ENCODE measurements at places on chromosomes 5 and 9.
A peak's percentile ranks its signal among the peaks of the same experiment; 100 is the strongest.

DNA sequence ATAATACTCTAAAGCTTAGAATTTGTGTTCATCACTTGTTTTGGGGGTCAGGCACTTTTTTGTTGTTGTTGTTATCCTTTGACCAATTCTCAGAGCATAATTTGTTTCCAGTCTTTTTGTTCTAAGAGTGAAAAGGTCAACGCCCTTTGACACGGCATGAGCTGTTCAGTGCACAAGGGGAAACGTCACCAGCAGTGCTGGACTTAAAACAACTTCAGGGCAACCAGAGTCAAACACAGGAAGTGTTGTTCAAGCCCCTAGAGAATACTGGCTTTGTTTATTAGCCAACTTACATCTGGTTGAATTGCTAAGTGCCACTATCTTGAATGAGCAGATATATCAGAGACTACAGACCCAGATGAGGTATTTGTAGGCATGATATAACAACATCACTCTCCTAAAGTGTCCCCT is 368.9 kb downstream of the TMEM161B start:
- DNase-seq: peak; percentile 7

GRCh38 chr9:98002808-98003207 is 19.7 kb downstream of the ANP32B start:
- DNase-seq: no peak

GRCh38 chr5:163565931-163566608 is 60.7 kb downstream of the MAT2B start:
- no peak for DNase-seq

- DNase-seq: no peak
Observed at GRCh38 chr5:97125125-97125683, 17.2 kb downstream of the LIX1 start.

GRCh38 chr5:119363936-119364335 is 8.1 kb downstream of the TNFAIP8 start:
- DNase-seq: no peak

DNA sequence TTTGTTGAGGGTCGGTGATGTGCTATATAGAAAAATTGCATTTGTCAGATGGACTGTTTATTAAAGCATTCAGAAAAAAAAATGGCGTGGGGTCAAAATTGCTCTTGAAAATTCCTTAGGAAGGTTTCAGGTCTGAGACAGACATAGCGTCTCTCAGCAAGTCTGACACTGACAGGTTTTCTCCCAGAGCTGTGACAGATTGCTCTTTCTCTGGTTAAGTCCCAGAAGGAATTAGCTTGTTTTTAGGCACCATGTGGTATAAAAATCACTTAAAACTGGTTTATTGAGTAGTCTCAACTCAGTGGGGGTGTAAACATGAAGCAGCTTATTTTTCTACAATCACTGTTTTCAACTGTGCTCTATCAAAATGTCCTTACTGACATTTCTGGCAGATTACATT is 1379.8 kb downstream of the MAT2B start:
- no peak for DNase-seq

DNA sequence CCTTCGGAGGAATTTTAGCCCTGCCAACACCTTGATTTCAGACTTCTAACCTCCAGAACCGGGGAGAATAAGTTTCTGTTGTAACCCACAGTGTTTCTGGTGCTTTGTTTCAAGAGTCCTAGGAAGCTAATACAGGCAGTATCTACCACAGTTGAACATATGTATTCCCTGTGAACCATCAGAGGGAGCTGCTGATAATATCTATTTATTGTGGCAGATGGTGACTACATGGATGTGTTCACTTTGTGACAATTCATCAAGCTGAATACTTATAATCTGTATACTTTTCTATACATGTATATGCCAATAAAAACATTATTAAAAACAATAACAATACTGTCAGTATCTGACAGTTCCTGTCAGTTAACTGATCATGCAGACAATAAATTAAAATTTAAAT is 137.2 kb upstream of the GNA14 start:
- no peak for DNase-seq

DNA sequence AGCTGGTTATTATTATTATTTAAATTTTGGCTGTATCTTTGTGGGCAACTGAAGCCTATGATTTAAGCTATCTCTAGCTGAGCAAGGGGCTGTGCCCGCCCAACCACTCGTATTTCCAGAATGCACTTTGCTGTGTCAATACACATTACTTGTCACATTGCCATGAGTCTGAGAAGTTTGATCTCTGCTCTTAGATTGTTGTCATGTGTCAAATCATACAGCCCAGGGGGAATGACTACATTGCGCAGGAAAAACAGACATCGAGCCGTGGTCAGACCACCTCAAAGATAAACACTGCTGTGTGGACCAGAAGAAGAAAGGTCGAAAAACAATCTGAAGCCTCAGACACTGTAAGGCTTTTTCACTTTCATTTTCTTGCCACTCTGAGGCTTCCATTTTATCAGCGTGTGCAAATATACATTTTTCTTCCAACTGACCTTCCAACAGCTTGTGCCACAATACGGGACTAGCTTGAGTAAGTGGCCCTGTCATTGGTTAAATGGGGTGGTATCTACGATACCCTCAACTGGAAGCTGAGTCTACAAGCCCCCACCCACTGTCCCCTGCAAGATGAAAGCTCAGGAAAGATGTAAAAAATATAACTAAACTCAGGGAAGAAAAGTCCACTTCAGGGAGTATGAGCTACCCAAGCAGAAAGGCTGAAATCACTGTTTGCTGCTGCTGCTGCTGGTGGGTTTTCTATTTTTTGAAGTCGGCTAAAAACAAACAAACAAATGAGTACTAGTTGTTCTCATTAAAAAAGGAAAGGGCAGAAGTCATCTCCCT is 603.0 kb downstream of the BNC2 start:
- no peak for DNase-seq

GRCh38 chr9:117403403-117403811 is 11.4 kb downstream of the ASTN2 start:
- no peak for DNase-seq

DNA sequence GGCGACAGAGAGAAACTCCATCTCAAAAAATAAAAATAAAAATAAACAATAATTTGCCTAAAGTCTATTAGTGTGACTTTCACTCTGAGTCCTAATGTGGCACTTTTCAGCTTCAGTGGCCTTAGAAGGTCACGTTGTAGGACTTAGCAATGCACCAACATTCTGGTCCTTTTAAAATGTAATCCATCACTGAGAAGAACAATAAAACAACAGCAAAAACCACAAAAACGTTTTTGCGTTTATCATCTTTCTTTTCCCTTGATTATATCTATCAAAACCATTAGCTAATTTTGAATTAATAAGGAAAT is 190.1 kb upstream of the ZNF608 start:
- DNase-seq: no peak

DNA sequence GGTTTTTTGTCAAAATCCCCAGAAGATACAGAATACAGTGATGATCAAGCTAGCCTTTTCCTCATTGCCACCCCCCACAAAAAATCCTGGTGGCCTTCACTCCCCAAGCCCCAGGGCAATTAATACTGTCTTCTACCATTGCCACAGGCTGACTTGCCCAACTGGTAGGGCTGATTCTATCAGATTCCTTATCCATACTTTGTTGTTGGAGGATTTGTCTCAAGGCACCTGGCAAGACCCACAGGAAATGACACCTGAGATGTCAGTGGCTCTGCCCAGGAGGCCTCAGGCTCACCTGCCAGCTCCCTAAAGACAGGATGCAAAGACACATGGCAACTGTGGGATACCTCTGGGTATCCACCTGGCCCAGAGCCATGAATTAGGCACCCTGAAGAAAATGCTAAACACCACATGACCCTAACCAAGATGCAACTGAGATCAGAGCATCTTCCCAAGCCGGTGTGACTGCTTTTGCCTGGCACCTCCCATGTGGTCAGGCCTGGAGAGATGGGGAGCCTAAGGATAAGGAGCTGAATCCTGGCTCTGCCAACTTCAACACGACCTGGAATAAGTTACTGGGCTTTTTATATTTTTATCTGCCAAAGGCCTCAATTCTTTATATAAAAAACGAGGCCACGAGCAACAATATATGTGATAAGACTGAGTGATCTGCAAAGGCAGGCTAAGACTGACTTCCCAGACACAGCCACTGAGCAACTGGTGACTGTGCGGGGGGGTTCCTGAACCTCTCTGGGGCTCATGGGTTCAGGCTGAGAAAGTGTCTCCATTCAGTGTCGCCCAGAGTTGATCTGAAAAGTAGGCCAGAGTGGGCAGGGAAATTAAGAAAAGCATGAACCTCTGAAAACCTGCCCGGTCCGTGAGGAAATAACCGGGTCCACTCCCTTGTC is 944 bp downstream of the ATOX1 start:
- DNase-seq: no peak

- no peak for DNase-seq
Observed at GRCh38 chr5:113071401-113071800, 94.8 kb downstream of the DCP2 start.

DNA sequence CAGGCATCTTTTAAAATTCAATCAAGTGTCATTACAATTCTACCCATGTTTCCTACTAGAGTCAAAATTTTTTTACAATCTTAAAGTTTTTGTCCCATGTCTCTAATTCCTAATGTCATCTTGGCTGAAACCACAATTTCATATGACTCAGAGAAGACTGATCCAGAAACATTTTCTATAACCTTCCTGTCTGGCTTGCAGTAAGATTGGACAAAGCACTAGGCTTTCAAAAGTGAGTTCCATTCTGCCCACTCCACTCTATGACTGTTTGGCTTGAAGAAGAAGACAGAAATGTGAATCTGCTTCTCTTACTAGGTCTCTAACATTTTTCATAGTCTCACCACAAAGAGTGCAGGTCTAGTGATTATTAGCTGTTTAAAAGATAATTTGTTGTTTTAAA is 88.8 kb downstream of the NR3C1 start:
- DNase-seq: no peak

GRCh38 chr9:36843964-36844363 is 190.1 kb downstream of the PAX5 start:
- DNase-seq: no peak

- no peak for DNase-seq
Observed at GRCh38 chr5:135713161-135713915, 121.1 kb upstream of the SLC25A48 start.

DNA sequence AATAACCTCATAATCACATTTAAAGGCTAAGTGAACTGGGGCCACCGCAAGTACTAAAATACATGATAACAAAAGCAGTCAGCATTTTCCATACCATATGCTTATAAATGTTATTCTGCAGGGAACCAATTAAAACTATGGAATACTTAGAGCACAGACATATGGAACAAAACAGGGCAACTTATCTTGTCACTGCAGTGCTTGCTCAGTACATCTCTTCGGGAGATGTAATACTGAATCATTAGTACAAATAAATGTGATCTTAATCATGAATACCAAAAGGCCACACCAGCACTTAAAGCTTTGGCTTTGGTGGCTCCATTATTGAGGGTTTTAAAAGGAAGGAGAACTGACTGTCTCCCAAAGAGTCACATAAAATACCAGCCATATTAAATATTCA is 32.1 kb downstream of the PRUNE2 start:
- no peak for DNase-seq

DNA sequence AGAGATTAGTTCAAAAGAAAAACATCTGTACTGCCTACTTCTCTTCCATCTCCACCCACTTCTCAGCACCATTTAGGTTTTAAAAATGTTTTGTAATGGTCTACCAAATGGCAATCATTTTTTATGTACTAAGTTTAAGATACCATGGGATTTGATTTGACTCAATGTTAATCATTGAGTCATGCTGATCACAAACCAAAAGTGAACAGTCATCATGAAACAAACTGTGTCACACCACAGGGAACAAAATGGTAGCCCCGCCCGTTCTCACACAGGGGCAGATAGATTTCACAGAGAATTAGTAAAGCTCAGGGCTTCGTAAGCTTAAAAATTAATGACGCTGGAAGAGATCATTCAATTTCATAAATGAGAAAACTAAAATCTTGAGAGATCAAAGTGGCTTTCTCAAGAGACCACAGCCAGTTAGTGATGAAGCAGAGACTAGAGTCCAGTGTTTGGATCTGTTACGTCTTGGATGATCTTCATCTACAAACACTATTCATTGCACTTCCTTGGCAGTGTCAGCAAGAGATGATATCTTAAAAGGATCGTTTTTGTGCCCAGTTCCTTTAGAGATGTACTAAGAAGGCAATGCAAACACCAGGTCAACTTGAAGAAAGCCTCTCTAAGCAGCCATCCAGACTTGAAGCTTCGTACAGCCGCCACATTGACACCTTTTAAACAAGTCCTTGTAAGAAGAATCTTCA is 33.9 kb upstream of the TRIO start:
- no peak for DNase-seq

DNA sequence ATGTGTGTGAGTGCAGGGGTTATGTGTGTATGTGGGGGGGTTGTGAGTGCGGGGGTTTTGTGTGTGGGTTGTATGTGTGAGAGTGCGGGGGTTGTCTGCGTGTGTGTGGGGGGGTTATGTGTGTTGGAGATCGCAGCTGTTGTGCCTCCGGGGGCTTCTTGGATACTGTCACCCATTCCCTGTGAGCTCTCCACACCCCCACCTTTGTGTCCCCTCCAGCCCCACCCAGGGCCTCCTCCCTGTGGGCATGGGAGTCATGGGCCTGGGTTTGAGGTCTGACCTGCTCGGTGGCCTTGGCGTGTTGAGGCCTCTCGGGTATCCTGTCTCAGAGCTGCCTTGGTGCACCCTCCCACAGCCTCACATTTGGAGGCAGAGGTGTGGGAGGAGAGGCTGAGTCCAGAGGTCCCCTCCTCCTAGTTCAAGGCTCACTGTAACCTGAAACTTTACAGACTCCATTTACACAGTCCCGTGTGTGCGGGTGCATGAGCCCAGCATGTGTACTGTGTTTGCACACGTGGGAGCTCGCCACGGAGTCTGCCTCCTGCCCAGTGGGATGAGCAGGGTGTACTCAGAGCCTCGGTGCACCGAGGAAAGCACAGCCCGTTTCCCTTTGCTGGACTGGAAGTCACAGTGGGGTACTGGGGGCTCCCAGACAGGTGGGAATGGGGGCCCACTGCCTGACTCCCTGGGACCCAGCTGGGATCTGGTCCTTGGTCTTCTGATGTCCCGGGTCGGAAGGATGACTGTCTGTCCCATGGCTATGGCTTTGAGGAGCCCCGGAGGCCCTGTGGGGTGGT is 43.4 kb downstream of the RXRA start:
- DNase-seq: no peak

DNA sequence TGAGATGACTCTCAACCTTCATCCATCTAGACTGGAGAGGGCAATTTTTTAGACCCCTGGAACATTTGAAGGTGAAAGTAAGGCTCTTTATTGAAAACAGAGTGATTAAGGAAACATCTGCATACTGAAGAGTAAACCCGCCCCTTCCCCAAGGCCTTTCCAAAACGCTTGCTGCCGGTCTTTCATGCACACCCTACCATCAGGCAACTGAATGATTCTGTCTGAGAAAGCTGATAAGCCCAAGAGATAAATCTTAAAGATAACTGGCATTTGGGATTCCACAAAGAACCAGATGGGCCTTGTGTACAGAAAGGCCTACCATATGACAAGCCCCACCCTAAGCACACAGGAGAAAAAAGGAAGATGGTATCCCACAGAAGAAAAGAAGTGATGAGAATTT is 54.4 kb upstream of the PIK3R1 start:
- DNase-seq: no peak
